ENCODE measurements at places on chromosomes 13 and 19.

DNA sequence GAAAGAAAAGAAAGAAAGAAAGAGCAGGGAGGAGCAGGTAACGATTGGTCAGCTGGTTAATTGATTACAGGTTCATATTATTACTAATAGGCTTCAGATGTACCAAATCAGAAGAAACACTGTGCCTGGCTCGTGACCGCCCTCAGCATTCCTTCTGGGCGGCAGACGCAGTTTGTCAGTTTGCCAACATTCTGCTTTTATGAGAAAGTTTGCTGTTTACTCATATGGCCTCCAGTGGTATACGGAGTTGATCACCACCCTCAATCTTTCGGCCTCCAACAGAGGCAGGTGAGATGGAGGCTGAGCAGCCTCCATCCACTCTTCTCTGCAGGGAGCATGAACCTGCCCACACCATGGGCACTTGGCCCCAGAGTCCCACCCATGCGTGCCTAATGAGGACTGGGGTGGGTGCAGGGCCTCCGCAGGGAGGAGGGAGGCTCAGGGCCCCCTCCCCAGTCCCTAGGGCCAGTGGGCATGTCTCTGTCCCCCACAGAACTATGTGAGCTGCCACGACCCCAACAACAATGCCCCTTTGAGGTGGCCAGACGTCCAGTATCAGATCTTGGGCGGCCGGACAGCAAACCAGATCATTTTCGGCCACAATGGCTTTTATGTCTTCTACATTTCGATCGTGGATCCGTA lies 8.8 kb downstream of the PRR22 start:
- no peak for DNase-seq

DNA sequence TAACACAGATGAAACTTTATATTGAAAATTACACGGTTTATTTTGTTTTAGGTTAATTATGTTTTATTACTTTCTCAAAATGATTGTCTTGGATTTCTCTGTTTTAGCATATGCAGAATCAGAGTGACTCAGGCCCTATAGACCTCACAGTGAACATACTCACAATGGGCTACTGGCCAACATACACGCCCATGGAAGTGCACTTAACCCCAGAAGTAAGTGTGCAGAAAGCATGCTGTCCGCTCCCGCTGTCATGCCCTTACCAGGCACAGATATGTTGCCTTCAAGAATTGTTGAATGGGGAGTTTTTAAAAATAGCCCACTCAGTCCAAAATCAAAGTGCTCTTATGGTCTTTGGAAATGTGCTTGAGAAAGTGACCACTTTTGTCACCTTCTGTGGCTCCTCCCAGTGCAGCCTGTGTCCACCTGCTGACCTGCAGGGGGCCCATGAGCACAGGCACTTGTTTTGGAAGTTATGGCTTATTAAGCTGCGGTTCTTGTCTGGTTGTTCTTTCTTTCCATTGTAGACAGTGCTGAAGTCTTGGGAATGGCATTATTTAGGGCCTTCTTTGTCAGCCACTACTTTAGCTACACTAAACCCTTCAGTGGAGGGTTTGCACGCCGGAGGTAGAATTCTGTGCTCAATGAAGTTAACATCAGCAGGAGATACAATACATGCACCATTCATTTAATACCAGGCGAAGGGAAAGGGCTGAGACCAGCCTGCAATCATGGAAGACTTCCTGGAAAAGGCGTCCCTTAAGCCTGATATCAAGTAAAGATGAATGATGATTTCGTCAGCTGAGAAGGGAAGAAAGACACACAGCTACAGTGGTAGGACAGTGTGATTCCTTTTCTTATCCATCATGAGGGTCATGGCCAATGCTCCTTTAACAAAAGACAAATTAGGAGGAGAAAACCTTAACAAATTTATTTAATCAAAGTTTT lies 36.7 kb downstream of the CUL4A start:
- DNase-seq: no peak

- no peak for DNase-seq
Measured at GRCh38 chr19:15379999-15380647, 536 bp upstream of the AKAP8 start.

DNA sequence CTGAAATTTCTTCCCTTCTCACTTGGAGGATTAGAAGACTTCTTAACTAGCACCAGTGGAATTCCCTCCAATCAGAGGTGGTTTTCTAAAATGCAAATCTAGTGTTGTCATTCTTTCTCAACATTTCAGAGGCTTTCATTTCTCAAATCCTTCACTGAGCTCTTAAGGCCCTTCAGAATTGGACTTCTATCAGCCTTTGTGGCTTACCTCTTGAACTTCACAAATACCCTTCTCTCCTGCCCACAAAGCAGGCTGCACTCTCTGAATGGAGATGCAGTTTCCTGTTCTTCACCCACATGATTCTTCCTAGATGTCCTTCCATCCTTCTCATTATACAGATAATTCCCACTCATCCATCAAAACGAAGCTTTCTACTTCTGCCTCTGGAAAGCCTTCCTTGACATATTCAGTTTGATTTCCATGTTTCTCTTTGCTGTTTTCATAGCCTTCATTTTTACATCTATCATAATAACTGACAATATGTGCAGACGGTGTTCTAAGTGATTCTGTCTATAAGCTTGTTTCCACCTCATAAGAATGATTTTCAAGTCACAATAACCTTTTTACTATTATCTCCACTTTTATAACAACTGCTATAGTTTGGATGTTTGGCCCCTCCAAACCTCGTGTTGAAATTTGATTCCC lies 123.1 kb upstream of the GPR12 start:
- DNase-seq: no peak

GRCh38 chr13:59236309-59236919 lies 927.3 kb downstream of the DIAPH3 start:
- DNase-seq: no peak

GRCh38 chr13:102310691-102311418 lies 91.0 kb downstream of the FGF14 start:
- no peak for DNase-seq

- no peak for DNase-seq
Measured at GRCh38 chr19:13689085-13689484, 75.2 kb upstream of the MRI1 start.

DNA sequence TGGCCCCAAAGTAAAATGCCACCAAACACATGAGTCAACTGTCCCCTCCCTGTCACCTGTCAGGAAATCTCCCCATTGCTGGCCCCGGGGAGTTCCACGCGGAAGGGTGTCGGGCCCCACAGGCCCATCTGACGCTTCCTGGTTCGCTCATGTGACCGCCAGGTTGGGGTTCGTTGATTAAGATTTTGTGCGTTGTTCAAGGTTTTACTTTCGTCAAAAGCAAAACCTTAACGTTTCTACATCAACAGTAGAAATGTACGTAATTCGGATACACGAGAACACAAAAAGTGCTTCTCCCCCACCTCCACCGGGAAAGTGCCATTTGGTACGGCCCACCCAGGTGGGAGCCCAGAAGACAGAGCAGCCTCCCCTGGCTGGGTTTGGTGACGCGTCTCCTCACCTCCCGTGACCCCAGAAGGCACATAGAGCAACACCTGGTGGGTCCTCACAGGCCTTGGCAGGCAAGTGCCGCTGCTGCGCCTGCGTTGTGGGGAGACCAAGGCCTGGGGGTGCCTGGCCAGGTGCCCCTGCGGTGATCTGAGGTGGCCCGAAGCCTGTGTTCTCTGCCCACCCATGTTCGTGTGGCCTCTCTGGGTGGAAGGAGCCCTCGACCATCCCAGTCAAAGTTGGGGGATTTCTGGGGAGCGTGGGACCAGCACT lies 161.6 kb downstream of the KDM4B start:
- DNase-seq: no peak

- DNase-seq: no peak
Measured at GRCh38 chr13:27920677-27921420, 1.0 kb downstream of the PDX1 start.

- no peak for DNase-seq
Measured at GRCh38 chr13:24450530-24450929, 62.0 kb downstream of the PARP4 start.

- DNase-seq: no peak
Measured at GRCh38 chr13:28044608-28045007, 55.8 kb downstream of the FLT3 start.

- DNase-seq: no peak
Measured at GRCh38 chr13:73090823-73091187, 32.0 kb downstream of the KLF5 start.

DNA sequence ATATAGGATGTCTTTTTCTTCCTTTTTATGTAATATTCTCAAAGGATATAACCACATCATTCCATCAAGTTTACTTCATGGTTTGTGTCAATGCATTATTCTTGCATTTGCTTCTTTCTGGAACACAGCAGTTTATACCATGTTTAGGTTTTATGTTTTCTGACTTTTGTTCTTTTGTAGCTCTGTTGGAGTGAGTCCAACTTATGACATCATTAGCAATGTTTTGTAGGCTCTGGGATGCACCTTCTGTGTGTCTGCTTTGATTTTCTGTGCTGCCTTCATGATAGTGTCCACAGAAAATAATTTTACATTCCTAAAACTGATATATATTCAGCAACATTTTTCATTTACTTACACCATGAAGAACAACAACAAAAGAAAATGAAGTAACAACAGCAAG lies 68.9 kb downstream of the SHISA2 start:
- no peak for DNase-seq

DNA sequence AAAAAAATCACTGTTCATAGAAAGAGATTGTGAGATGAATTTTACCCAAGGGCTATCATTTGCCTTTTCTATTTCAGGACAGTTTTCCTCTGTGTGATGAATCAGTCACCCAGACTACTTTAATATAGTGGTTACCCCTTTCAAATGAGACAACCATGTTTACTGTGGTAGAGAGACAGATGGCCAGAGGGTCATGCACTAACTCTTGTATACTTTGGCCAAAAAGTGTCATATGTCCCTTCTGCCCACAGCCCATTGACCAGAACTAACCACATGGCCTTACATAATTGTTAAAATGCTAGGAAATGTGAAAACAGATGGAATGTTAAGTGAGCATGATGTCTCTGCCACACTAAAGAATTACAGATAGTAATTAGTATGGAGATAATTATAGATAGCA lies 498.7 kb downstream of the DACH1 start:
- no peak for DNase-seq

- DNase-seq: no peak
Measured at GRCh38 chr13:85436029-85436428, 363.2 kb downstream of the SLITRK6 start.

DNA sequence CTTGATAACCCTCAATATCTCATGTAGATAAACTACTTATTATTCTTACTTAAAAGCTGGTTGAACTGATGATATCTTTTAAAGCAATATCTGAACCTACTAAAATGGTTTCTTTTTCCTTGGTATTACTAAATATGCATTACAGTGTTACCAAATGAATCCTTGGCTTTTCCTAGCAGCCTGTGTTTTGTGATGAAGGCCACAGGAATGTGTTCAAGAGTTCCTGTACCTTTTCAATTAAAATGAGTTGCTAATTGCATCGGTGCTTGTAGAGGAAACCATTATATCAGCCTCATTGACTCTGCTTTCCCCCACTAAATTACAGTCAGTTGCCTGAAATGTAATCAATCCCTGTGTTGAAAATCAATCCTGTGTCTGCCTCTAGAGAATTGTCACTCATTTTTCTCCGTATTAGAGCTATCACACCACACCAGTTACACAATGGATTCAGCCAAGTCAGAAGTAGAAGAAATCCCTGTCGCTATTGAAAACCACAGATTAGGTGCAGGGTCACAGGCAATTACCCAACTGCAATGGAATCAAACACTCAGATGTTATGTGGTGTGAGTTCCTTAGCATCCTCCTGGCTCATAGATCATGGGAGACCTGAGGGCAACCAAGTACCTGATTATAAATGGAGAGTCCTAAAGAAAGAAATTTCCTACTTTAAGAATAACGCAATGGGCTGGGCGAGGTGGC lies 13.3 kb downstream of the FAM216B start:
- no peak for DNase-seq

Measured in activated T-helper 1 cell treated with anti-CD3 and anti-CD28 coated beads, Interleukin-2, amount 50 U/mL, for 16 hours (primary cell).